T-helper 9 cell (primary cell): ENCODE measurements at places on chromosomes 4 and X.

DNA sequence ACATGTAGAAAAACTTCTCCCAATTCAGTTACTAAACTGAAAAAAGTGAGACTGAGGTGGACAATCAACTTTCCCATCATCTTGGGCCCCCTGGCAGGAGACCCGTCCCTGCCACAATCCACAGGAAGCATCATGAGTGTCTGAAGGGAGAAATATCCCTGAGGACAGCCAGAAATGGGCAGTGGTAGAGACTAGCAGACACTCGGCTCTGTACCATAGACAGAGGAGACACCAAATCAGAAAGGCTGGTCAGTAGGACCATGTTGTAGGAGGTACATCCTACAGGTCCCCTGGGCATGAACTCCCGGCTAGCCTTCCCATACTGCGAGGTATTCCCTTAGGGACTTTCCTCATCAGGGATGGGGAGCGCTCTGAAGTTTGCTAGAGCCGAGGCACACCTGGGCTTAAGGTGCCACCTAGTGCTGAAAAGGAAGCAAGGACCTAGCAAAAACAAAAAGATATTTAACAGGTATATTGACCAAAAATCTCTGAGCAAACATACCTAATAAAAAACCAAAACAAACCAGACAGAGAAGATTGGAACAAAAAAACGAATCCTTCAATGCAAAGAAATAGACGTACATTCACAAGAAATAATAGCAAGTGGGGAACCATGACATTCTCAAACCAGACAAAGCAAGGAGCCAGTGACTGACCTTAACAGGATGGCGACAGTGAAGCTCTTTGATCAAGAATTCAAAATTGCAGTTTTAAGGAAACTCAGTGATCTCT, 55.6 kb downstream of the HAUS3 start:
- no peak for DNase-seq

DNA sequence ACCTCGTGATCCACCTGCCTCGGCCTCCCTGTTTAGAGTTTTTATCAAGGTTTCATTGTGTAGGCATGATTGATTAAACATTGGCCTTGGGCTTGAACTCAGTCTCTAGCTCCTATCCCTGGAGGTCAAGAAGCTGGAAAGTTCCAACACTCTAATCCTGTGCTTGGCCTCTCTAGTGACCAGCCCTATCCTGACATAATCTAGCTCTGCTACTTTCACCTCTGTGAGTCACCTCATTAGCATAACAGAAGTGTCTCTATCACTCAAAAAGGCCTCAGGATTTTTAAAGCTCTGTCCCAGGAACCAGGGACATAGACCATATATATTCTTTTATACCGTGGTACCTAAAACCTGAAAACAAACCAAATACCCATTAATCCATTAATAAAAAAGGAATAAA, 377.5 kb downstream of the CENPC start:
- no peak for DNase-seq

- DNase-seq: no peak
Measured at GRCh38 chr4:55553441-55554201, 6.9 kb upstream of the CLOCK start.

GRCh38 chr4:105970371-105970770, 75.1 kb downstream of the NPNT start:
- DNase-seq: no peak

- no peak for DNase-seq
Measured at GRCh38 chr4:185831125-185831815, 19.3 kb upstream of the SORBS2 start.

DNA sequence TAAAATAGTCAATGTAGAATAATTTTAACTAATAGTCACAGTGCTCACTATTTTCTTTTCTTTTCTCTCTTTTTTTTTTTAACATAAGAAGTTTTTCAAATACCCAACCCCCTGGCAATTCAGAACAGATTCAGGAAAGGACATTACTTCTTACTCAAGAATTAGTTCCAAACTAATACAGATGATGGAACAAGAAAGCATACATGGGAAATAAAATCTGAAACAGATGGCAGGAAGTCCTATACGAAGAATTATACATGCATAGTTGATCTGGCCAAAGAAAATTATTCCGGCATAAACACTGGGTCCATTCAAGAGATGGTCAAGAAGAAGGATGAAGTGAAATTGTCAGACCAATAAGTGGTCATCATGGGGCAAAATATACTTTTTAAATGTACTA, 614.4 kb upstream of the INTU start:
- no peak for DNase-seq

DNA sequence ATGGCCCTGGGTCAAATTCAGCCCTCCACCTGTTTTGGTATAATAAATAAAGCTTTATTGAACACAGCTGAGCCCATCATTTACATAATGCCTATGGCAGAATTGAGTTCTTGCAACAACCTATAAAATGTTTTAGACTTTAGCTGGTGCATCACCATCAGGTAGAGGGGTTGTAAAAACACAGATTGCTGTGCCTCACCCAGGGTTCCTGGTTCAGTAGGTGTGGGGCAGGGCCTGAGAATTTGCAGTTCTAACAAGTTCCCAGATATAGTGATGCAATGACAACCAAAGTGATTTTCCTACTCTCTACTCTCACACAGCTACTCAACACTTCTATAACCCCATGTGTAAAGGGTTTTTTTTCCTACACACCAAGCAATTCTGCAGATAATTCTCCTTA, 120.0 kb upstream of the EGFL6 start:
- no peak for DNase-seq

DNA sequence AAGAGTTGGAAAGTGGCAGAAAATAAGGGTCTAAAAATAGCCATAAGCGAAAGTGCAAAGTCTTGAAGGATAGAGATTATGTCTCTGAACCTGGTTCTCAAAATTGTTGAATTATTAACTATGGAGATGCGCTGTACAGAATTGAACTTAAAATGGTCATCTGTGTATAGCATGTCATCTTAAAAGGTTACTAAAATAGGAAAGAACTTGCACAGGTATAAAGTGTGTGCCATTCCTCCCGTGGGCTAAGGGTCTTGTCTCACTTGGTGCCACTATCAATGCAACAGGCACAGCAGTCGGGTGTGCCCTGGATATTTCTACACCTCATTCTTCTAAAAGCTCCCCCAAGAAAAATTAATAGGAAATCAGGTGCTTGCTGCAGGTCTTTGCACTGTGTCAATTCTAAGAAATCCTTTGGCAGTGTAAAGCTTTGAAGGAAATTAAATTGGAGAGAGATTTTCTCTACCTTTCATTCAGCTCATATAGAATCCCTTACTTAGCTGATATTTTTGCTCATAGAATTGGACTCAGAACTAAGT, 2.4 kb downstream of the SORBS2 start:
- DNase-seq: no peak

- DNase-seq: no peak
Measured at GRCh38 chr4:147049946-147050345, 104.3 kb upstream of the TTC29 start.

DNA sequence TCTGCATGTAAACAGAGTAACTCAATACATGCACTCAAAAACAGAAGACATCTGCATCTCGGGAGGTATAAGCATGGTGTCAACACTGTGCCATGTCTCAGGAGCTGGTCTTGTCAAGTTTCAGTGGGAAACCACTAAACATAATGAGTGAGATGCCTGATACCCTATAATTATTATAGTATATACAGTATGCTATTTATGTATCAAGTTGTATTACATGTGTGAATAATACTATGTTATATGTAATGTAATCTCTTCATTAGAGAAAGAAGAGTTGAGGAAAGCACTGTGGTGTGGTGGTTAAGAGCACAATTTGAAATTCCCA, 2.5 kb downstream of the PPBP start:
- no peak for DNase-seq

DNA sequence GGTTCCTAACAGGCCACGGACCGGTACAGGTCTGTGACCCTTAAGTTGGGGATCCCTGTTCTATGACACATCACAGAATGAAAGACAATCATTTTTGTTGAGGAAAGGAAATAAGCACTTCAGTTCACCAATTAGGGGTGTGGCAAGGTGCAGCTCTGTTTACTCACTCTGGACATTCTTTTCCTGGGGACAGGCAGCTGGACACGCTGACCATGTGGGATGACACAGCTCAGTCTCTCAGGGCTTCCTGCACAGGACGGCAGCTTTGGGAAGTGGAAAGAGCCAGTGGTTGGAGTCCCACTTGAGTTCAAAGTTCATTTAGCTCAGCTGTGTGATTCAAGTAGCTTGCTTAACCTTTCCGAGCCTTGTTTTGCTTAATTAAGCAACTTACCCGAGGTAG, 55.7 kb downstream of the NDNF start:
- no peak for DNase-seq

DNA sequence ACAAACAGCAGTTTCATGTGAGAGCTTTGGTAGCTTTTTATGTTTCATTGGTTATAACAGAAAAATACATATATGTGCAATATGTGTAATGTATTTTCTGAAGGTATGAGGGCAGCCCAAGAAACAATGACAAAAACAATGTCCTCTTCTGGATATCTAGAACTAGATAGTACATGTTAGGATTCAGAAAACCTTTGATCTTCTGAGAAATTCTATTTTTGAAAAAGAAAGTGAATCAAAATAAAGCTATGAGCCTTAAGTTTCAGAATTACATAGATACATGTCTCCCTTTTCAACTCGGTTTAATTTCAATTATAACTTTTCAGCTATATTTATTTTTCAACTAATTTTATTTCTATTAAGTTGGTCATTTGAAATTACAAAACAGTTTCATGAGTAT, 131.9 kb downstream of the REELD1 start:
- DNase-seq: no peak

DNA sequence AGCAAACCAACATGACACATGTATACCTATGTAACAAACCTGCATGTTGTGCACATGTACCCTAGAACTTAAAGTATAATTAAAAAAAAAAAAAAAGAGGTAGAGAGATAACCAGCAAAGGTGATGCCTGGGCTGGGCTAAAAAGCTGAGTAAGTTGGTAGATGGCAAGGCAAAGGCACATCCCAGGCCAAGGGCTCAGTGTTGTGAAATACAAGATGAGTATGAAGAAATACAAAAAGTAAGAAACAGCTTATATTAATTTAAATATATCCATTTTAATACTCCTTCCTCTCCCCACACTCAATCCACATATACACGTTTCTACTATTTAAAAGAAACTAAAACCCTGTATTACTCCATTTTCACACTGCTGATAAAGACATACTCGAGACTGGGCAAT, 25.8 kb downstream of the TEC start:
- DNase-seq: no peak

GRCh38 chr4:153582954-153583702, 101.0 kb upstream of the TLR2 start:
- DNase-seq: no peak

- DNase-seq: no peak
Measured at GRCh38 chr4:78710536-78710935, 65.6 kb upstream of the BMP2K start.

- DNase-seq: no peak
Measured at GRCh38 chrX:120741452-120741851, 111.6 kb upstream of the C1GALT1C1 start.

GRCh38 chr4:168318266-168318895, at the start of gene DDX60:
DDX60 (minus strand) TSS chr4:168318752; CDS start chr4:168311259, 7,493 bp downstream.
- DNase-seq: peak; percentile 74

DNA sequence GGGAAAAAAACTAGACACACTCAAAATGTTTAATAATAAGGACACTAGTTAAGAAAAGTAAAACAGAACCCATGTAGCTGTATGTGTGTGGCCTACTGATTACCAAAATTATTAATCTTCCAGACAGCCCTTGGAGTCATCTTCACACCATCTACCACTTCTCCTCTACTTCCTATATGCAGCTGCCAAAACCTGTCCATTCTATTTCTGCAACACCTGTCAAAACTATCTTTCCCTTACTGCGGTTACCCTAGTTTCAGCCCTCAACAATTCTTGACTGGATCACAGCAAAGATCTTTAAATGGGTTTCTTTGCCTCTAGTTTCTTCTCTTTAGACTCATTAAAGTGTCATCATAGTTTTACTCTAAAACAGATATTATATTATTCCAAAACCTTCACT, 72.6 kb downstream of the GPR82 start:
- DNase-seq: no peak

GRCh38 chr4:184953421-184953945, 64.8 kb upstream of the HELT start:
- DNase-seq: no peak

DNA sequence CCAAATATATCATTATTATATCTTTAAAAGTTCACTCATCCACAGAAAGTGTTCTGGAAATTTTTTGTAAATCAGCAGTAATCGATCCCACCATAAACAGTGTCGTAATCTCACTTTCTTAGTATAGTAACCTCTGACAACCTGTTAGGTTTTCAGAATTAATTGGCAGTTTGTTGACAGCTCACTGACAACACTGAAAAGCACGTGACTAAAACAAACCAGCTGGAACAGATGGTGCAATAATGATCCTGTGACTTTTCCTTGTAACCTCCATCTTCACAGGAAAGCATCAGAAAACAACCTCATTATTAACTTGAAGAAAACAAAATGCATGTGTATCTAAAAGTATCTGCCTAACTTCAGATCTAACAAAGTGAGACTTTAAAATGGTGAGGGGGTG, 48.5 kb downstream of the FSTL5 start:
- DNase-seq: no peak

GRCh38 chrX:40700640-40701342, 34.6 kb downstream of the MED14 start:
- DNase-seq: no peak

- no peak for DNase-seq
Measured at GRCh38 chr4:81802285-81802846, 330.7 kb upstream of the RASGEF1B start.

DNA sequence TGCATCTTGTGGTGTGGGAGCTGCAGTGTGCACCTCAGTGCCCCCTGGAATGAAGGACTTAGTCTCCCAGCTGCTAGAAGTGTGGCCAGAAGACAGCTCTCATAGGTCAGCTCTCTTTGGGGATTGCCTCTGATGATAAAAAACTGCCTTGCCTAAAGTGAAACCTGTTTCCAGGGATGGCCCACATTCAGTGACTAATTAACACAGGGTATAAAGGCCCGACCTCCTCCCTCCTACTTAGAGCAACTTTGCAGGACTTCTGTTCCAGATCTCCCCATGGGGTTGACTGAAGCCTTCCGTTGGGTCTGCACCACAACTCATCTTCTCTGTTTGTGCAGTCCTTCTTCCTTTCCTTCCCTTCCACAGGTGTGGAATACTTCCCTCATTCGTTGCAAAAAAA, 53.2 kb downstream of the SPINK2 start:
- DNase-seq: no peak

DNA sequence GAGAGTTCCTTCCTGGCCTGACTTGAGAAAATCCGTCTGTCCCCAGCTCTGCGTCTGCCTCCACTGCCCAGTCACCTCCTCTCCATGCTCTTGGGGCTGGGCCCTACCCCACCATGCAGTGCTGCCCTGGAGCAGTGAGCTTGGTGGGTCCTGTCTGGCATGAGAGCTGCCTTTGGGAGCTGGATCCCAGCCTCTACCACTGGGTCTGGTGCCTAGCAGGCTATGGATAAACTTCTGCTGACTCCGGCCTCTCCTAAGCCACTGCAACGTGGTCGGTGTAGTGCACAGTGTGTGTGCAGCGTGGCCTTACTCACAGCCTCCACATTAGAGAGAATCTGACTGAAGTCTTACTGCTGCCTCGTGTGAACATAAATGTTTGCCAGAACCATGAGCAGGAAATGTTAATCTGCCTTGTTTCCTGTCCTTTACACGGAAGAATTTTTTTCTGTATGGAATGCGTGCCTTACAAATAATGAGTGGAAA, 47.6 kb downstream of the HTT start:
- DNase-seq: no peak

- DNase-seq: no peak
Measured at GRCh38 chrX:24235084-24235710, 78.7 kb downstream of the SUPT20HL2 start.

GRCh38 chr4:110198049-110198434, 373 bp downstream of the ELOVL6 start:
- no peak for DNase-seq
